Upper lobe of left lung (tissue), 6 donors: ENCODE measurements at places on chromosomes 16 and 17. TPM values are rescaled to one million over a fixed set of nuclear protein-coding genes. Genes with fewer than 3 reads are reported as not detected.

The CD300LG gene
- 65.9 TPM for total RNA-seq

DNA sequence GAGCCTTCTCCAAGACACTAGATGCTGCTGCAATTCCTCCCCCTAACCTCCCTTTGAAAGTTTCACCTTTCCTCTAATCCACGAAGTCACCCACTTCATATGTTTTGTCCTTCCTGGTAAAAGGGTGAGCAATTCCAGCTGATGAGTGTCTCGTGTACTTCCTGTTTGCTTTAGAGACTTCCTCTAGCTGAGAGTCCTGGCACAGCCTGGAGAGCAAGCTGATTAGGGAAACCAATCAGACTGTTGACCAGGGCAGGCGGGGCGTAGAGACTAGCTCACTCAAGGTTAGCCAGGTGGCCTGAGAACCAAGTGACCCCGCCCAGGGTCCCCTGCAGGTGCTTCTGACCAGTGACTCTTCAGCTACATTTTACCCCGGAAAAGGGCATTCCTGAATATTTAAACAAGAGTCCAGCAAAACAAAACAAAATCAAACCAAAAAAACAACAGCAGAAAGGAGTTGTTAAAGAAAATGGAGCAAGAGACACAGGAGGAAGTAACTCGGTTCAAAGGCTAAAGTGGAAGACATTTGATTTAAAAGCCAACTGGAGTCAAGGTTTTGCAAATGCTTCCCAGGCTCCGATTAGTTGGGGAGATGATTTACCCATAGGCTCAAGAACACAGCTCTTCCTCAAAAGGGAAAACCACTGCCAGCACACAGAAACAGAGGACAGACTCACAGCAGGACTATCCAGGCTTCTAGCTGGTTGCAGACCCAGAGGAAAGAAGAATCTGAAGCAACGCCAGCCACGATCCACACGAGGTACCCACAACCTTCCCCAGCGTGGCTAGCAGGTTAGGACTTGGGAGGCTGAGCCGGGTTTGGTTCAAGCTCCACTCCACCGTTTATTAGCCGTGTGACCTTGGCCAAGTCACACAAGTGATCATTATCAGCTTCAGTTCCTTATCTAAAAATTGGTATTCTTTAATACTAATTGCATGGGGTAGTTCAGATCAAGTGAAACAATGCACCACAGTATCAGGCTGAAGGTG lies 13.4 kb downstream of the HSPB9 start:
- DNase-seq = no peak
- H3K27me3 ChIP-seq = no peaks in the 10 kb centered on the region
- peaks cover 78% of the 10 kb centered on the region for H3K4me1 ChIP-seq
- peak overlapping the region; percentile 81 for H3K27ac ChIP-seq

The PRSS33 gene
- 0.92 TPM for total RNA-seq

DNA sequence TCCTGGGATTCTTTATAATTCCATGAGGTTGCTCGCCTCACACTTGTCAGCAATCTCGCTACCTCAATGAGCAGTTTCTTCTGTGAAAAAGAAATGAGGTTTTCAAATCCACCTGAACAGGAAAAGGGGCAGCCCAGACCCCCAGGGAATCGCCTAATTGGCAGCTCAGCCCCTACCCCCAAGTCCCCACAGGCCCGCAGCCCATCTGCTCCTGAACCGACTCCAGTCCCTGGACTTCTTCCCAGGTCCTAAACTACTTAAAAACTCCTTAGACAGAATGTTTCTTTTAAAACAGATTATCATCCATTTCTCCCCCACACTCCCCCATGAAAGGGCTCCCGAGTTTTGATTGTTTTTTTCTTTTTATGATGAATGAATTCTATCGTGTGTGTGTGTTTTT lies 89.8 kb downstream of the PMP22 start:
- no peak for DNase-seq
- H3K36me3 ChIP-seq = no peaks in the 10 kb centered on the region
- H3K4me3 ChIP-seq = no peak overlapping the region
- H3K27ac ChIP-seq = no peak overlapping the region
- H3K27me3 ChIP-seq = no peaks in the 10 kb centered on the region

- no peaks in the 10 kb centered on the region for H3K36me3 ChIP-seq
- H3K27me3 ChIP-seq = no peaks in the 10 kb centered on the region
- H3K4me1 ChIP-seq = peaks cover 79% of the 10 kb centered on the region
- no peak overlapping the region for H3K27ac ChIP-seq
Observed at GRCh38 chr16:58121132-58121531, 8.0 kb downstream of the CFAP20 start.

DNA sequence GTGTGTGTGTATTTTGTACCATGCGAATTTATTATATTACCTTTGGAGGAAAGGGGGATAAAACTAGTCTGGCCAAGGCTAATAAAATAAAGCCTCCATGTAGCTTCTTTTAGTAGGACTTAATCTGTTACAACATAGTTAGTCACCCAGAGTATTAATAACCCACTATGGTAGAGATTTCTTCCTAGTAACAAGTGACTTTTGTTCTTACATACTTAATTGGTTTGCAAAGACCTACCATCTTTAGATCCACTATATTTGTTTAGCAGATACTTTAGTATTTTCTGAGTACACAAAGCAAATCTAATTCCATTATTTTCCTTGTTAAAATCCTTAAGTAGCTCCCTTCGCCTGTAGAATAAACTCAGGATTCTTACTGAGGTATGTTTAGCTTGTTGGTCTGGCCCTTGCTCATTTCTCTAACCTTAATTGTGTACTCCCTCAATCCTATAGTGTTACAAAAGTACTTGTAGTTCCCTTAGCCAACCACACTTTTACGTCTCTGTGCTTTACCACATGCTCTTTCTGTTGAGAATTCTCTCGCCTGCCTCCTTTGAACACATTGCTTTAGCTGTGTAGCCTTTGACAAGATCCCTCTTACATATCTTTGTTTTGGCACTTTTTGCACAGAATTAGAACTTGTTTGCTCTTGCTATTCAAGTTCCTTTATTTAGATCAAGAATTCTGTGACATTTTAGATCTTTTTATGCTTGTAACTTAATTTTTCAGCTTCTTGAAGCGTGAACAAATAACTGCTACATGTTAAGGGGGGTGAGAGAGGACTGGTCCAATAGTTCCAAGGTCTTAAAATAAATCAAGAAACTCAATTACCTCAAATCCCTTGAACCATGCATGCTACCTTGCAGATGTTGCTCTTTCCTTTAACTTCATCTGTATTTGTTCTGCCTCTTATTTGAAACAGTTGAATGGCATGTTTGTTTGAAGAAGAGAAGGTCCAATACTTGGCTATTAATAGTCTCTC lies 23.8 kb downstream of the CLTC start:
- no peak overlapping the region for H3K4me3 ChIP-seq
- DNase-seq = no peak
- no peaks in the 10 kb centered on the region for H3K27me3 ChIP-seq
- H3K4me1 ChIP-seq = peaks cover 39% of the 10 kb centered on the region

The CSH1 gene
- not detected for total RNA-seq

The KRTAP9-1 gene
- not detected for total RNA-seq

- H3K27ac ChIP-seq = no peak overlapping the region
- no peaks in the 10 kb centered on the region for H3K4me1 ChIP-seq
- DNase-seq = no peak
Observed at GRCh38 chr17:33686171-33686570, 393.1 kb upstream of the ASIC2 start.

DNA sequence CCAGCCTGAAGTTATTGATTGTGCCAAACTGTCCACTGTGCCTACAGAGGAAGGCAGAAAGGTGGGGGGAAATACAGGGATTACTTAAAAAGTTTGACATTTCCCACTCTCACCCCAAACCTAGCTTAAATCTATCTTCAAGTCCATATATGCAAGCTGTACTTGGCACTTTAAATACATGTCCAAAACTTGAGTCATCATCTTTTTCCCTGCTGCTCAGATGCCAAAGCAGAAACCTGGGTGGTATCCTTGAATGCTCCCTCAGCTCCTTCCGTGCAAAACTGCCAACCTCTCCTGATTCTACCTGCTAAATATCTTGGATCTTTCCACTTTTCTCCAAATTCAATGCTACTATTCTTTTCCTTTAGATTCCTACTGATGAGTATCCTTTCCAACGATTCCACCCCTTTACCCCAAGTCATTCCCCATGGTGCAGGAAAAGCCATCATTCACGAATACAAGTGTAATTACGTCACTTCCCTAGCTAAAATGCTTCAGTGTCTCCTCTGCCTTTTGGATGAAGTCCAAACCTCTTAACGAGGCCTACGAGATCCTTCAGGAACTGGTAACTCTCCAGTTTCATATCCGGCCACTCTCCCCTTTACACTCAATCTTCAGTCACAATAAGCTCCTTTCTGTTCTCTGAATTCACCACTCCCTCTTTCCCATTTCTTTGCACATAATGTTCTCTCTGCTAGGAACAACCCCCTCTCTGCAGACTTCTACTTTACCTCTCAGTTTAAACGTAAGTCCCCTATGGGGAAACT lies 9.3 kb downstream of the BECN1 start:
- DNase-seq = peak; percentile 42
- peaks cover 97% of the 10 kb centered on the region for H3K36me3 ChIP-seq
- H3K27ac ChIP-seq = peak overlapping the region; percentile 64
- H3K4me3 ChIP-seq = no peak overlapping the region
- no peaks in the 10 kb centered on the region for H3K27me3 ChIP-seq

GRCh38 chr16:50664270-50664669 lies 16.8 kb downstream of the SNX20 start:
- H3K4me1 ChIP-seq = peaks cover 17% of the 10 kb centered on the region
- DNase-seq = no peak
- H3K4me3 ChIP-seq = no peak overlapping the region
- no peaks in the 10 kb centered on the region for H3K36me3 ChIP-seq
- H3K27ac ChIP-seq = no peak overlapping the region

The KCNJ2 gene
- 5.7 TPM for total RNA-seq

DNA sequence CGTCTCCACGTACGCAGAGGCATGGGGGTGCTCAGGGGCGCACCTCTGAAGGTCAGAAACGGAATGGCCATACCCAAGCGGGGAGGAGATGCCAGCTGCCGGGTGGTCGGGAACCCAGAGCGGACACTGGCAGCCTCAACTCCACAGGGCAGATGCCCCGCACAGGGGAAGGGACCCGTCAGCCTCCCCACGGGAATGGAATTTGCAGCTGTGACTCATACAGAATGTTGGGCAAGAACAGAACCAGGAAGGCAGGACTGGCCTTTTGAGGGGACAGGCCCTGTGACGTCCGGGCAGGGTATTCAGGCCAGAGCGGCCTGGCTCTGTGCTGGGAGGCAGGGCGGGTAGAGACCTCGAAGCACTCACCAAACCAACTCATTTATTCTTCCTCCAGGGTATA lies 7.5 kb downstream of the TK1 start:
- H3K4me3 ChIP-seq = no peak overlapping the region
- no peaks in the 10 kb centered on the region for H3K36me3 ChIP-seq
- peak; percentile 90 for DNase-seq
- peaks cover 39% of the 10 kb centered on the region for H3K4me1 ChIP-seq
- H3K27me3 ChIP-seq = no peaks in the 10 kb centered on the region

- no peaks in the 10 kb centered on the region for H3K27me3 ChIP-seq
- no peak overlapping the region for H3K27ac ChIP-seq
- H3K4me1 ChIP-seq = no peaks in the 10 kb centered on the region
- no peak overlapping the region for H3K4me3 ChIP-seq
- no peaks in the 10 kb centered on the region for H3K36me3 ChIP-seq
- DNase-seq = no peak
Observed at GRCh38 chr16:52051414-52052172, 495.4 kb downstream of the TOX3 start.

The BRICD5 gene
- total RNA-seq = 4.0 TPM

The CACNA1H gene
- total RNA-seq = 46.1 TPM

DNA sequence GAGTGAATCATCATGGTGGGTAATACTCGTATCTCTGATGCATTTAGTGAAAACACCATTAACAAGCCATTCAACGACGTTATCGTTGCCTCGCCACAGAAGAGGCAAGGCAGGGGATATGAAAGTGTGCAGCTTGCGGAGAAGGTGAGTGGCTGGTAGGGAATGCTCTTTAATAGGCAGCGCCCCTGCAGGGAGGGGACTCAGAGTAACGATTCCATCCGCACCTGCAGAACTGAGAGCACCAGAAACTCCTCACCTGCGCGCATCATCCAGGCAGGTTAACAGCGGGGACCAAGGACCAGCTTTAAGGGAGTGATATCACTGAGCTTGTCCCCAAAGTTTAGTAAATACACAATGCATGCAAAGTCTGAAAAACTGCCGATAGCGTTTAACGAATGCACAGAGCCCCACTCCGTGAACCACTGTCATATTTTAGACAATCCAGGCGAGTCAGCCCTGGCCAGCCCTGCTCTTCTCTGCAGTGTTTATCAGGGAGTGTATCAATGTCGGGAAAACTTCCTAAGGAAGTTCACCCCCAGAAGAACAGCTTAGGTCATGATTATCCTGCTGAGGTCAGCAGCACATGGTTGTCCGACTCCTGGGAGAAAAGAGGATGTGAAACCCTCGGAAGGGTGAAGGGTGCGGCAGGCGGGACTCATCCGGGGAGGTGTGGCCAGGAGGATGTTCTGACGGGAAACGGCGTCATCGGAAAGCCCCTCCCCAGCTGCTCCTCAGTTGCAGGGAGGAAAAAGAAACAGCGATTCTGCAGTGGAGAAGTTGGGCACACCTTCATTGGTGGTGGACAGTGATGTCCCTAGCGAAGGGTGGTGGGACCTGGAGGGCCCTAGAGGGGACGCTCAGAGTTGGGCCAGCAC lies 68.5 kb upstream of the DNAH17 start:
- no peak overlapping the region for H3K4me3 ChIP-seq
- DNase-seq = no peak
- H3K27me3 ChIP-seq = no peaks in the 10 kb centered on the region
- H3K36me3 ChIP-seq = no peaks in the 10 kb centered on the region
- peak overlapping the region; percentile 82 for H3K27ac ChIP-seq
- H3K4me1 ChIP-seq = peaks cover 10% of the 10 kb centered on the region

DNA sequence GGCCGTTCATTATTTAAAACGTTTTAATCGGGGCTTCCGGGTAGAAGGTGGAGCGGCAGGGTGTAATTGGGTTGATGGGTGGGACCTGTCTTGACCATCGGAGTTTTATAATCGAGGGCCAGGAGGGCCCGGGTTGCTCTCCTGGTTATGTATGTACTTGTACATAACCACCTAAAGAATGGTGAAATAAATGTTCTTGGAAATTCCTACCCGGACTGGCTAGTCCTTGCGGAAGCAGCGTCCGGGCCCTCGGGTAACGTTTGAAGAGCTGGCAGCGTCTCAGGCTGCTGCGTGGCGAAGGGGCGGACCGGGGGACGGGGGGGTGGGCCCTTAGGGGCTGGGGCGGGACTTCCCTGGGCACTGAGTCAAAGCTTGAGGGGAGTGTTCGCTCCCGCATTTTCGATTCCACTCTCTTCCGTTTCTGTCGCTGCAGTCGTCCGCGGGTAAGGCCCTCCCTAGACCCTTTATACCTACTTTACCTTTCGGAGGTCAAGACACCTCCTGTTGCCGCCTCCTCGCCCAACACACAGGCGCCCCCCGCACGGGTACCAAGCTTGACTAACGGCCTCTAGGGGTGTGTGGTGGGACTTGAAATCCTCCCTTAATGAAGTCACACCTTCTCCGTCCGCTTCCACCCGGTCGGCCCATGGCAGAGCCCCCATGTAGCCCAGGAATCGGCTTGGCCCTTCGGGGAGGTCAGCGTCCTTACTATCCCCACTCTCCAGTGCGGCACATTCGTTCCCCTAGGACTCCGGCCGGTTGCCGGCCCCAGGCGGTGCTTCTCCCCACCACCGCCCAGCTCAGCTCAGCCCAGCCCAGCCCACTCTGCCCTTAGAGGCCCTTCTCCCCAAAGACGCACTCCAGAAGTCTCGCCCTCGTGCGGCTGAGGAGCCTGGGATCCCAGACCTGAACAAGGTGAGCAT lies at the start of gene TMEM106A:
TMEM106A (plus strand) TSS at position 396 of the 923 bp plus-strand sequence. CDS start 1,167 bp downstream, outside the sequence.
- peaks cover 14% of the 10 kb centered on the region for H3K4me1 ChIP-seq
- H3K27me3 ChIP-seq = no peaks in the 10 kb centered on the region
- H3K36me3 ChIP-seq = peaks cover 48% of the 10 kb centered on the region
- peak within 1 kb of the TSS; percentile 94 for H3K27ac ChIP-seq
- H3K4me3 ChIP-seq = peak within 1 kb of the TSS; percentile 70

GRCh38 chr17:55117164-55117563 lies 147.6 kb upstream of the HLF start:
- no peak overlapping the region for H3K4me3 ChIP-seq
- H3K4me1 ChIP-seq = no peaks in the 10 kb centered on the region
- no peaks in the 10 kb centered on the region for H3K36me3 ChIP-seq
- H3K27ac ChIP-seq = no peak overlapping the region

The RAB26 gene
- total RNA-seq = not detected
